ENCODE measurements at places on chromosomes 6 and 20.

- DNase-seq: no peak
Observed at GRCh38 chr6:26122402-26122792, 35.2 kb downstream of the HFE start.

GRCh38 chr6:126233192-126233591 lies 106.7 kb upstream of the CENPW start:
- DNase-seq: no peak

- DNase-seq: no peak
Observed at GRCh38 chr6:41098366-41098765, 25.6 kb downstream of the NFYA start.

GRCh38 chr6:89727501-89727900 lies 89.0 kb upstream of the LYRM2 start:
- no peak for DNase-seq

DNA sequence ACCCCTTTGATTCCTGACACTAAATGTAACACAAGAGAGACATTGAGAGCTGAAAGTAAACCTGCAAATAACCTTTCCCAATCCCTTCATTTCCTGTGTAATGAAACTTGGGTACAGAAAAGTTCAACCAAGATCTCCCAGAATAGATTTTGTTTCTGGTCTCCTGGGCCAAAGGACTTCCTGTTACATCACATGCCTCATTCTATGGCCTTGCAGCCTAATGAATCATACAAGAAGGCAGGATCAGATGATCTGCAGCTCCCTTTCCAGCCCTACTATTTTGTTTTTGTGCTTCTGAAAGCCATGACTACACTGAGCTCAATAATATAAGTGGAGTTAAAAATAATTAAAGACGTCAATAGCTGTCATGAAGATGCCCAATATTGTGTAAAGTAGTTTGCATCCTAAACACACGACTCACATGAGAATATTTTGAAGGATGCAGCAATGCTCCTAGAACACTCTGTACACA lies 73.4 kb upstream of the NOX3 start:
- DNase-seq: no peak

GRCh38 chr6:68633972-68634725 lies 933 bp upstream of the ADGRB3 start:
- peak; percentile 79 for DNase-seq

DNA sequence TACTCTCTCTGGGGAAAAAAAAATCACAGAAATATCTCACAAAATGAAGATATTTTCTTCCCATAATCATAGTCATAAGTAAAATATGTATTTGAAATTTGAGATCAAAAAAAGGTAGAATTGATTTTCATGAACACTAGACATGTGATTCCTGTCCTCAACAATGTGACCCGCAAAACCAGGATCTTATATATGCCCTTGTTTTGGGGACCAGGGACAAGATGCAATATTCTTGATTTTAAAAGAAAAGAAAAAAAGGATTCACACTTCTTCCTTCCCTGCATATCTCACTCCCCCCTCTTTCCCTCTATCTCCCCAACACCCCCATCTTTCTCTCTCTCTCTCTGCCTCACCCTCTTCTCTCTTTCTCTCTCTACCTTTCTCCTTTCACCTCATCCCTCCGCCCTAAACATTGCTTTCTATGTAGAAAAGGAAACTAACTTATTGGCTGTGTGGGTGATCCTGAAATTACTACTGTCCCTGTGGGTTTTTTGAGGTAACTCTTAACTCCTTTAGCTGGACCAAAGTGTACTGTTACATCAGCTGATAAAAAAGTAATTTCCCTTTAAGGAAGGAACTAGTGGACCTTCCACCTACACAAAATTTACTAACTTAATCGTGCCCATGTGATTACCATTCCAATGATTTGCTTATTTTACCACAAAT lies 85.6 kb downstream of the AIG1 start:
- DNase-seq: no peak

DNA sequence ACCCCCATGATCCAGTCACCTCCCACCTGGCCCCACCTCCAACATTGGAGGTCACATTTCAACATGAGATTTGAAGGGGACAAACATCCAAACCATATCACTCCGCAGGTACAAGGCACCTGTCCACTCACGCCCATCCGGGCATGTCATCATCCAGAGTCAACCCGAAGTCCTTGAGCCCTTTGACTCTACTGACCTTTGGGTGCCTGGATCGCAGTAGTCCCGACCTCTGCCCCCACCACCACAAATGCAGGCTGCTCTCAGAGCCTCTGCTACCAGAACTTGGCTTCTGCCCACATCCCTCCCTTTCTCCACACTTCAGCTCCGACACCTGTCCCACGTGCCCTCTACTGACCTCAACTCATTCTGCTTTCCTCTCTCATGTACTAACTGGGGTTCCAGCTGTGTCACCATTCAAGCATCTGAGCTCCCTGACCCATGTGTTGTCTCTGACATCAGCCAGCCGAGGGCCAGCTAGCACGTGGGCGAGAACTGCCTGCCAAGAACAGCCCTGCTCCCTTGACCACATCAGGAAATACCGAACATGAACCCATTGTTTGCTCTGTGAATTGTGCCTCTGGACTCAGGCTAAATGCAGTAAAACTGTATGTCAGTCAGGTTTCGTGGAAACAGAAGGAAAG lies 498.3 kb upstream of the SULF2 start:
- DNase-seq: no peak

DNA sequence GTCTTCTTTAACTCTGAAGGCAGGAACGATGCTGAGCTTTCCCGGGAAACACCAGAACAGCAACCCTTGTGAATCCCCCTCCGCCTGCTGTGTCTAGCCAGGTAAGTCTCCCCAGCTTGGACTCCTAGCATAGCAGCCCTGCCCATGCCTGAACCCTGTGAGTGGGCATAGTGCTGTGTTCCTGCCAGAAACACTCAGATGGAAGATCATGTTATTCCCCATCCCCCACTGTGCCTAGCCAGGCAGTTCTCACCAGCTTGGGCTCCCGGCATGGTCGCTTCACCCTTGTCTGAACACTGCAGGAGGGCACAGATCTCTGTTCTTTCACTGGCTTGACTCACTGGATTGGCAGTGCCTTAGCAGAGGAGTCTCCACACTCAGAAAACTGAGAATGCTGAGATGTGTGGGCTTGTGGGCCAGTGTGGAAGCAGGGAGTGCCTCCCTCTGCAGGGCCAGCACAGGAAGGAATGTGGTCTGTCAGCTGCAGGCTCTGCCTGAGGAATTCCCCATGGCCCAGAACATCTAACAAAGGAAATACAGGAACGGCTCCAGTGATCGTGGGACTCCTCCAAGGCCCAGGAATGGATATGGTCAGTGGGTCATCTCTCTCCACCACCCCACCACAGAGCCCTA lies 440.1 kb upstream of the ADGRB3 start:
- DNase-seq: no peak

DNA sequence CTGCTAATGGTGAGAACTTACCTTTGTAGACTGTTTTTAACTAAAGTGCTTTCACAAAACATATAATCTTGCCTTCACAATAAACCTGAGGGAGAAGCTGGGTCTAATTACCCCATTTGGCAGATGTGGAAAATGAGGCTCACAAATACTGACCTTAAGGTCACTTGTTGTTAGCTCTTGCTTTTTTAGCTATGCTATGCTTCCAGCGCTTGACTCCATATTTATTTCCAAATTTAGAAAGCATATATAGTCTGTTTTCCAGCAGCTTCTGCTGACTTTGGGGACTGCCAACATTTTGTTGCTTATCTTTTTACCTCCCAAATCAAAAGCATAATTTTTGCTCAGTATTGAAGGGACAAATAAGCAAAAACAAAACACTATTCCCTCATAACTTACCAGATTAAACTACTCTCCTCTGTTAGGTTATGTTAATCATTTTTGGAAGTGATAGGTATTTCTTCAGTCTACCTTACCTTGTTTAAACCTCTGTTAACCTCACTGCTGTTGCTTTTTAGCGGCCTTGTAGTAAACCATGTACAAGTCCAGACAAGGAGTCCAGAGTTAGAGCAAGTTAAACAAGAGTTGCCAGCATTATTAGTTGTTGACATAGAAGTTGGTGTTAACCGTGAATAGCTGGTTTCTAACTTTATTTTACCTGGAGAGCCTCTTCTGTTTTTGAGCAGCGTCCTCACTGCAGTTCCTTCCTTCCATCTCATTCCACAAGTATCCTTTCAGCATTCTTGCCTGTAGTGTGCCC lies 4.9 kb upstream of the BTBD3 start:
- DNase-seq: no peak

DNA sequence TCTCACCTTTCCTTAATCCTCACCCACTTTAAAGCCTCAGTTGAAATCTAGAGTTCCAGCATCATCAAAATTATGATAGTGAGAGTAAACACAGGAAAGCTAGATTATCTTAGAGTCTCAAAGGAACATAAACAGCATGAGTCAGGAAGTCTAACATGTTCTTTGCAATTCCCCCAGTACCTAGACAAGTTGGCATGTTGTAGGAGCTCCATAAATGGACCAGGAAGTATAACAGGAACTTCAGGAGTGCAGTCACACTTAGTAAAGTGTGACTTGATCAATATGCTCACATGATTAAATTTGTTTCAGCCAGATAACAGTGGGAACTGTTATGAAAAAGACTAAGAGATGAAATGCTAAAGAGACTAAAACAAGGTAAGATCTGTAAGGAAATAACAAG lies 834.4 kb downstream of the EYS start:
- no peak for DNase-seq

- no peak for DNase-seq
Observed at GRCh38 chr6:157723376-157723775, 99.7 kb upstream of the SNX9 start.

GRCh38 chr6:107330168-107330567 lies 129.2 kb downstream of the PDSS2 start:
- DNase-seq: no peak

DNA sequence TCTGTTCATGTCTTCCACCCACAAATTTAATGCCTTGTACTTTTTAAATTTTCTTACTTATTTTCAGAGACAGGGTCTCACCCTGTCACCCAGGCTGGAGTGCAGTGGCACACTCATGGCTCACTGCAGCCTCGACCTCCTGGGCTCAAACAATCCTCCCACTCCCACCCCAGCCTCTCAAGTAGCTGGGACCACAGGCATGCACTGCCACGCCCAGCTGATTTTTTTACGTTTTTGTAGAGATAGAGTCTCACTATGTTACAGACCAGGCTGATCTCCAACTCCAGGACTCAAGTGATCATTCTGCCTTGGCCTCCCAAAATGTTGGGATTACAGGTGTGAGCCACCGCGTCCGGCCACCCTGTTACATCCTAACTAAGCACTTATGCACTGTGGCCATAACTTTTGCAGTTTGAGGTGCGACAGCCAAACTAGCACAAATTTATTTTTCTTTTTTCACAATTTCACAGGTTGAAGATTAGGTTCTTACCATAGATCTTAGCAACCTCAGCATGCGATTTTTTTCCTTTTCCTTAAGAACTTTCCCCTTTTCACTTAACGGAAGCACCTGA lies 92.1 kb downstream of the EPB41L2 start:
- no peak for DNase-seq

- DNase-seq: no peak
Observed at GRCh38 chr6:83430611-83431544, at the start of gene ME1. Gene ME1 (minus strand): TSS chr6:83431051. CDS start chr6:83430954, 97 bp downstream.

DNA sequence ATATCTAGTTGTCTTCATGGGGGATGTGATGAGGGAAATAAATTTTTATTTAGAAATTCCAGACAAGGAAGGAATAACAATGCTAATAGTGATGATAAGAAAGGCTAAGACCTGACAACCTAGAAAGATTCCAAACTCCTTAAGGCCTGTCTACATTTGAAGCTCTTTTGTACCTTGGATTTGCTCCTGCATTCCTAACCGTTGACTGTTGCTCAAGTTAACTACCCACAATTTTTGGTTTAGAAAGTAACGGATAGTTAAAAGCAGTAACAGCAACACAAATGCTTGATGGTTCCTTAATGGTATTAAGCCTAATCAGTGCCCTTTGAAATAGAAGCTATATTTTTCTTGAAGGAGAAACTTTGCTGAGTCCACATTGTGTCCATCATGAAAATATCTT lies 52.9 kb downstream of the TRMT11 start:
- no peak for DNase-seq

DNA sequence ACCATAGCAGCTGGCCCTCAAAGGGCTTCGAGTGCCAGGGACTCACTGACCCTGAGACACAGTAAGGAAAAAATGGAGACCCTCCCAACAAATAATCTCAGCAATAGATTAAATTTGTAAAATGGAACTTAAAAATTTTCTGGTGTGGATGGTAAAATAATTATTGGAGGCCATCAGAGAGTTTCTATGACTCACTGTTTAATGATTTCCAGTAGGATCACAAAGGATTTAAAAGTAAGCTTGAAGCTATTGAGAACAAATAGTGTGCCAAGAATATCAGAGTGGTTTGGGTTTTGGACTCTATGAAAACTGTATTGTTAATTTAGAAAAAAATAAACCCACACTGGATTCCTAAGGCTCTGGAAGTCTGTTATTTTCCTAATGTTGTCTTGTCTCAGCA lies 115.2 kb upstream of the AKIRIN2 start:
- DNase-seq: no peak

GRCh38 chr6:75788894-75789293 lies 39.9 kb downstream of the MYO6 start:
- DNase-seq: no peak

DNA sequence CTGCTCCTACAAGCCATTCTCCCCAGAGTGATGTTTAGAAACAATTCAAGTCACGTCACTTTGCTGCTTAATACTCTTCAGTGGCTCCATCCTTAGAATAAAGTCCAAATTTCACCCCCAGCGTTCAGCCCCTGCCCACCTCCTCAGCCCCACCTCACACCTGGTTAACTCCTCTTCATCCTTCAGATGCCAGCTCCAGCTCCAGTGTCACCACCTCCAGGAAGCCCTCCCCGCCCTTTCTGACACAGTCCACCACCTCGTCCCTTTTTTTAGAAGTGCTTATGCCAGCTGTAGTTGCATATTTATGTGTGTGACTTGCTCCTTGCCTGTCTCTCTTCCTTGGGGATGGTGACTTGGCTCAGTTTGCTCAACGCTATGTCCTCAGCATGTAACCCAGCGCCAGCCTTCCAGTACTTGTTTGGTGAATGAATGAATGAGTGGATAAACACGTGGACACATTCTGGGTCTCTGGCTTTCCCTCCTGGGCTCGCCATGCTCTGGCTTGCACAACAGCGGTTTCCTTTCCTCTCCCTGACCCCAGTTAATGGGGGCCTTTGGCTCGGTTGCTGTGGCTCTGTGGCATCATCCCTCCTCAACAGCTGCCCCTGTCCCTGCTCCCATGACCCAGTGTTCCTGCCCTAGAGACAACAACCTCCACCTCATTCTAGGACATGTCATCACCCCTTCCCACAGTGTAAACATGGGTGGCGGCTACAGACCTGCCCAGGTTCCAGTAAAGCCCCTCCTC lies 3.7 kb upstream of the IP6K3 start:
- no peak for DNase-seq

GRCh38 chr20:21147593-21147992 lies 21.7 kb downstream of the KIZ start:
- DNase-seq: no peak

DNA sequence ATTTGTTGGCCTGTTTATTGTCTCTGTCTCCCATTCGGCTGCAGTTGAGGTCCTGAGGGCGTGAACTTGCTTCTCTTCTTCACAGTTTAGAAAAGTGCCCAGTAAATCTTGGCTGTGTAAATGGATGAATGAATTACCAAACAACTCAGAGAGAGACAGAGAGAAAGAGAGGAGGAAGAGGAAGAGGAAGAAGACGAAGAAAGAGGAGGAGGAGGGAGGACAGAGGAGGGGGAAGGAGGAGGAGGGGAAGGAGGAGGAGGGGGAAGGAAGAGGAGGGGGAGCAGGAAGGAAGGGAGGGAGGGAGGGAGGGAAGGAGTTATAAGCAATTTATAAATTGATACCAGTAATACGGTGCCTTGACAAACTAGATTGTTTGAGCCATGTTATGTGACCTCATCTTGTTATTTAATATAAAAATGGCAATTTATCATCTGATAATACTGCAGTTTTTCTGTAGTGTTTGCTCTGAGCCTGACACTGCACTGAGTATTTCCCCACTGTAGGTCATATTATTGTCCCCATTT lies 18.7 kb downstream of the HCK start:
- DNase-seq: no peak
